ENCODE measurements at places on chromosomes 2 and 18.

- no peak for DNase-seq
These were observed 88.0 kb downstream of the SS18 start for GRCh38 chr18:26002375-26002910.

DNA sequence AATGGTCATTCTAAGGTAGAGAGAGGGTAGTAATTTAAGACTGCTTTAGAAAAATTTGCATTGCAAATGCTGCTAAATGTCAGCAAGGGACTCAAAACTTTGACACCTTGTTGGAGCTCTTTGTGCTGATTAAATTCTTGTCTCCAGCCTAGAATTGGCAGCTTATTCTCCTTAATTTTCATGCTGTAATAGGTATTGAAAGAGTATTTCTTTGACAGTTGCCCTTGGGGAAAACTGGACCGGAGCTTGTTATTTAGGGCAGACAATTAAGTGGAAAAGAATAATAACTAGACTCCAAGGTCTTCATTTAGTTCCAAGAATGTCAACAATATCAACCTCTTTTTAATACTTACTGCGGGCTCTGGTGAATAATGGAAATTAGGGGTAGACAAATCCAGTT lies 264.0 kb downstream of the TPGS2 start:
- no peak for DNase-seq

DNA sequence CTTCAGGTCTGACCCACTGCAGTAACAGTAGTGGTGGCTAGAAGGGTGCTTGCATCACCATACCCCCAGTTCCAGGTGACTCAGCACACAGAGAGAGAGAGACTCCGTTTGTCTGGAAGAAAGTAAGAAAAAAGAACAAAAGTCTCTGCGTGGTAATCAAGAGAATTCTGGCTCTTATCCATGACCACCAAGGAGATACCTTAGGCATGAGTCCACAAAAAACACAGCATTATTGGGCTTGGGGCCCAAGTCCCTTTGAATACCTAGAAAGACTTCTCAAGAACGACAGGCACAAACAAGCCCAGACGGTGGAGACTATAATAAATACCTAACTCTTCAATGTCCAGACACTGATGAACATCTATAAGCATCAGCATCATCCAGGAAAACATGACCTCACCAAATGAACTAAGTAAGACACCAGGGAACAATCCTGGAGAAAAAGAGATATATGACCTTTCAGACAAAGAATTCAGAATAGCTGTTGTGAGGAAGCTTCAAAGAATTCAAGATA lies 21.7 kb upstream of the BAZ2B start:
- no peak for DNase-seq

- DNase-seq, result no peak
These were observed 104.1 kb downstream of the TMEM131 start for GRCh38 chr2:97891611-97892010.

DNA sequence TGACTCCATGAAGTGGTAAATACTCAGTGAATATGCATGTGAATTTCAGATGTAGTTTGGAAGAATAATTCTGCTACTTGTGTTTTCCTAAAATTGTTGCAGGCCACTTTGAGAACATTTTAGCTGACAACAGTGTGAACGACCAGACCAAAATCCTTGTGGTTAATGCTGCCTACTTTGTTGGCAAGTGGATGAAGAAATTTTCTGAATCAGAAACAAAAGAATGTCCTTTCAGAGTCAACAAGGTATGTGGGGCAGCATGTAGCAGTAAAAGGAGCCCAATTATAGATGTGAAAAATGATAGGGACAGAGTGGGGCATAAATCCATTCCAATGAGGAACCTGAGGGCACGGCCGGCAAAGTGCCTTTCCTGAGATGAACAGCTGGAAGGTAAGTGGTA lies 16.1 kb downstream of the SERPINB5 start:
- no peak for DNase-seq

- DNase-seq, result no peak
These were observed 11.9 kb downstream of the SDC1 start for GRCh38 chr2:20212871-20213503.

DNA sequence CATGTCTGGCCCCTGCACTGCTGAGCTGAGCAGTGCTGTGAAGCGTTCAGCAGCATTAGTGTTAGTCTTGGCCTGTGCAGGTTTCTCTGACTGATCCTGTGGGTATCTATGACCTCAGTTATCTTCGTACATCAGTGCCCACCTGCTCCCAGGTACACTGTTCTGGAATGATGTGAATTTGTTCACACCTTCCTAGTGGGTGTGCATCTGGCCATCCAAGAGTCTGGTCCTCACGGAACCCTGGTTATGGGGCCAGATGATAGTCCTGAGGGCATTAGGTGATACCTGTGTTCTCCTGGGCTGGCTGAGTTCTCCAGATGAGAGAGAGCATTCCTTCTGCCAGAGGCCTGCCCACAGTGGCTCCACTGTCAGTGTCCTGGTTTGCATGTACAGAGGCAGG lies 57.2 kb downstream of the INPP4A start:
- DNase-seq, result no peak

GRCh38 chr2:165618806-165619205 lies 149.3 kb downstream of the CSRNP3 start:
- no peak for DNase-seq

GRCh38 chr2:190454795-190455194 lies 46.6 kb downstream of the MFSD6 start:
- no peak for DNase-seq

DNA sequence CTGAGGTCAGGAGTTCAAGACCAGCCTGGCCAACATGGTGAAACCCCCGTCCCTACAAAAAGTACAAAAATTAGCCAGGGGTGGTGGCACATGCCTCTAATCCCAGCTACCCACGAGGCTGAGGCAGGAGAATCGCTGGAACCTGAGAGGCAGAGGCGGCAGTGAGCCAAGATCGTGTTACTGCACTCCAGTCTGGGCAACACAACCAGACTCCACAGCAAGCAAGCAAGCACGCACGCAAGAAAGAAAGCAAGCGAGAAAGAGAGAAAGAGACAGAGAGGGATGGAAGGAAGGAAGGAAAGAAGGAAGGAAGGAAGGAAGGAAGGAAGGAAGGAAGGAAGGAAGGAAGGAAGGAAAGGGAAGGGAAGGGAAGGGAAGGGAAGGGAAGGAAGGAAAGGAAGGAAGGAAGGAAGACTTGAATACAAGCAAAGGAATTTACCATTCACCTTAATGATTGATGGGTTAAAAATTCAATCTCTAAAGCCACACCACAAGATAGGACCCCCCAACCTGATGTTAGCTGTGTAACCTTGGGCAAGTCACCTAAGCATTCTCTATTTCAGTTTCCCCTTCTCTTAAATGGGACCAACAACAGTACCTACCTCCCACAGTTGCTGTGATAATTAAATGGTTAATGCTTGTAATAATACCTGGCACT lies 181.7 kb downstream of the ATAD2B start:
- no peak for DNase-seq

DNA sequence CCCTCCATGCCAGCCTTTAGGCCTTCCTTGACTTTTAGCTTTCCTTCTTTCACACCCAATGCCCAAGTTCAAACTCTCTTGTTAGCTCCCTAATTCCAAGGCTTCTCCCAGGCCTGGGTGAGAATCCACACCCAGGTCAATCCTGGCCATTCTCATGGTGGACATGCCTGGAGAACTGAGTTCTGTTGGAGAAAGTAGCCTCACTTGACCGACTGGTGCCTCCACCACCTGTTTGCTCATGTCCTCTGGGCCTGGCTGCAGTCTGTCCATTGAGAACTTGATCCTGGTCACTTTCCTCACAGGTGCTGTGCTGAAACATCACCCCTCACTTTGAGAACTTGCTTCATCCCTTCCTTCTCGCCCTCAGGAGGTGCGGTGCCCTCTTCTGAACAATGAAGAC lies 189.1 kb upstream of the TWIST2 start:
- DNase-seq, result no peak

- no peak for DNase-seq
These were observed 44.5 kb upstream of the C2orf74 start for GRCh38 chr2:61117534-61117933.

- DNase-seq, result no peak
These were observed 4.6 kb upstream of the SEH1L start for GRCh38 chr18:12943215-12943614.

DNA sequence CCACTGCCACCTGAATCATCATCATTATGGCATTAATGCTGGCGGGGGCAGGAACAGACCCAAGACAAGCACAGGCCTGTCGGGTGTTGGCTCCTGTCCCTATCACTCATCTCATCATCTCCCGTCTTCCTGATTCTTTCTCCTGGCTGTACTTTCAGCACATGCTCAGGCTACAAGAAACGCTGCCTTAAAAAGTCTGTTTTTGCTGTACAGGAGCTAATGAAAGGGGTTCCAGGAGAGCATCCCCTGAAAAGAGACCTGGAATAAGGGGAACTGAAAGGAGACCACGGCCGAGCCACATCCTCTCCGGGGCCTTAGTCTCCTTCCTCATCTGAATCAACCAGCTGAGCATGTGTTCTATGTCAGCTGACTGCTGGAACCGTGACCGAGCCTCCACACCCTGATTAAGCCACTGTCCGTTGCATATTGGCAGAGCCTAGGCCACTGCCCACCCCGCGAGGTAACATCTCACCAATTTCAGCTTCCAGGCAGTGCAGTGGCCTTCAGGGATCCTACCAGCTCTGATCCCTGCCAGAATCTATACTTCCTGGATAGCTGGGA lies 62.6 kb downstream of the DNMT3A start:
- peak; percentile 81 for DNase-seq

- no peak for DNase-seq
These were observed 37.9 kb downstream of the MTERF4 start for GRCh38 chr2:241064008-241064801.

- DNase-seq, result no peak
These were observed 2003.8 kb upstream of the PIK3C3 start for GRCh38 chr18:39951142-39951720.

DNA sequence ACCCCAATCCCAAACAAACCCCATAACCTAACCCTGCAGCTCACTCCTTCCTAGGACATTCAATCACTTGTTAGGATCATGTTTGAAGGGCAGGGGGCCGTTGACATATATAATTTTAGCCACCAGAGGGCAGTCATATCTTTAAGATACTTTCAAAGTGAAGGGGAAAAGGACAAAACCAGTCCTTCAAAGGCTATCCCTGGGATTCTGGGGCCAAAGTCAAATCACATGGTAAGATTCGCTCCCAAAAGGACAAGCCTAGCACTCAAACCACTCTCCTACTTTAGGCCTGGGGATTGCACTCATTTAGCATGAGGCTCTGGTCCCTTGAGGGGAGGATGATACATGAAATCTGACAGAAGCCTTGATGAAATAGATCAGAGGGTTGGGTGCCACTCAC lies 44.6 kb downstream of the HAUS1 start:
- peak; percentile 43 for DNase-seq

- no peak for DNase-seq
These were observed 183.1 kb upstream of the ARL4C start for GRCh38 chr2:234679741-234680687.

DNA sequence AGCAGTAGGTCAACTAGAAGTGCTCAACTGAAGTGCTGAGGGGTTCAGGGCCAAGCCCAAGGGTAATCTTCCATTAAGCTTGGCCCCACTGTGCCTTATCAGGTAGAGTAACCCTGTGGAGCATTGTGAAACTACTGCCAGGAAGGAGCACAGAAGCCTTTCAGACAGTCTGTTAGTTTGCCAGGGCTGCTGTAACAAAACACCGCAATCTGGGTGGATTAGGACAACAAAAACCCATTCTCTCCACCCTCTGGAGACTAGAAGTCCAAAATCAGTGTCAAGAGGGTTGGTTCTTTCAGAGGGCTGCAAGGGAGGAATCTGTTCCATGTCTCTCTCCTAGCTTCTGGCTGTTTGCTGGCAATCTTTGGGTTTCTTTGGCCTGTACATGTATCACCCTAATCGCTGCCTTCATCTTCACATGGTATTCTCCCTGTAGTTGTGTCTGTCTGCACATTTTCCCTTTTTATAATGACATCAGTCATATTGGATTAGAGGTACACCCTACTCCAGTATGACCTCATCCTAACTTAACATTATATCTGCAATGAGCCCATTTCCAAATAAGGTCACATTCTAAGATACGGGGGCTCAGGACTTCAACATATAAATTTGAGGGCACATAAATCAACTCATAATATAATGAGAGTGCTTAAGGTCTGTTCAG lies 21.2 kb downstream of the VIT start:
- DNase-seq, result no peak

GRCh38 chr2:98896944-98897343 lies 39.1 kb downstream of the CRACDL start:
- no peak for DNase-seq

DNA sequence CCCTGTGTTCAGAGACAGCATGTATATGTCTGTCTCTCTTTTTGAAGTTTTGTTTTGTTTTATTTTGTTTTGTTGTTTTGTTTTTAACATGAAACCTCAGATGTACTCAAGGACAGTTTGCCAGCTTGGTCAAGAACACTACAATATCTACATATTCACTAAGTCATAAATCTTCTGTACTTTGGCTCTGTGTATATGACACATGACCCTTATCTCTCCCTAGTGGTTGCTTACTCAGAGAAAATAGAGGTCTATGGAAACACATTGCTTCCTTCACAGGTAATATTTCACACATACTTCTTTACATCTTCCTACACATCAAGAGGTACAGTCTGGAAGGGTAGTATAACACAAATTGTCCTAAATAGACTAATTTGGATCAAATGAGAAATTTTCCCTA lies 312.6 kb upstream of the VRK2 start:
- DNase-seq, result no peak

- no peak for DNase-seq
These were observed 10.2 kb downstream of the GATA6 start for GRCh38 chr18:22179631-22180030.

GRCh38 chr18:10431680-10432079 lies 22.8 kb upstream of the APCDD1 start:
- no peak for DNase-seq

- DNase-seq, result no peak
These were observed 2.5 kb upstream of the RAB27B start for GRCh38 chr18:54825601-54826344.

- DNase-seq, result no peak
These were observed 323.9 kb upstream of the DSEL start for GRCh38 chr18:67840379-67840778.

GRCh38 chr2:10162586-10163497 lies 40.3 kb downstream of the RRM2 start:
- no peak for DNase-seq

GRCh38 chr2:159030674-159031380 lies 62.4 kb downstream of the TANC1 start:
- no peak for DNase-seq

- no peak for DNase-seq
These were observed 8.6 kb upstream of the SOCS6 start for GRCh38 chr18:70280007-70280925.

- DNase-seq, result no peak
These were observed 304.3 kb downstream of the CELF4 start for GRCh38 chr18:37261246-37261840.

All from GM10248 (cell line).